ENCODE measurements at places on chromosomes 11 and 22. TPM values are rescaled to one million over a fixed set of nuclear protein-coding genes. Genes with fewer than 3 reads are reported as not detected.

The NAALAD2 gene
- total RNA-seq, result not detected

The HYLS1 gene
- 3.1 TPM for total RNA-seq

The TMEM123 gene
- 145 TPM for total RNA-seq

The GGTLC2 gene
- not detected for total RNA-seq

The MIOX gene
- total RNA-seq, result not detected

The MS4A3 gene
- not detected for total RNA-seq

The OVCH2 gene
- total RNA-seq, result not detected

The KRTAP5-7 gene
- total RNA-seq, result not detected

The CASP4 gene
- total RNA-seq, result 132 TPM

The DCHS1 gene
- 0.21 TPM for total RNA-seq

The SYCE3 gene
- total RNA-seq, result not detected

The CARNS1 gene
- not detected for total RNA-seq

The TEX54 gene
- total RNA-seq, result not detected

The MYBPC3 gene
- total RNA-seq, result not detected
